ENCODE measurements at places on chromosomes 4 and X.

DNA sequence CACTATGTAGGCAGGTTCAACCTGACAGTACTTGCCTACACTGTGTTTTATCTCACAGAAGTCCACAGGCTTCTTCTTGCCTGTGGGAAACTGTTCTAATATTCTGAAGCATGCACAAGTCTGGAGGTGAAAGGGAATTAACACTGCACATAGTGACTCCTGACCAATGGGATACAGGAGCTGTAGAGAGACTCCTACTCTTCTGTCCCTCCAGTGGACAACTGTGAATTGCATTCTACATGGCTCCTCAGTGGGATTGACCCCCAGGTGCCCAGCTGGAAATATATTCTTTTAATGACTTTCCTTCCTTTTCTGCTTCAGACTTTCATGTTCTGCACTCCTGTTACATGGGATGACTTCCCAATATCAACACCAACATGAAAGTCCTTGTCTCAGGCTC, 8.2 kb upstream of the YIPF6 start:
- no peak for DNase-seq
- H3K4me1 ChIP-seq: no peaks in the 10 kb centered on the region
- peaks cover 4% of the 10 kb centered on the region for H3K27me3 ChIP-seq
- no peak overlapping the region for H3K27ac ChIP-seq
- H3K4me3 ChIP-seq: no peak overlapping the region
- no peaks in the 10 kb centered on the region for H3K36me3 ChIP-seq

GRCh38 chr4:8133897-8134563, 24.6 kb downstream of the ABLIM2 start:
- H3K4me3 ChIP-seq: no peak overlapping the region
- H3K4me1 ChIP-seq: peaks cover 20% of the 10 kb centered on the region
- peaks cover 9% of the 10 kb centered on the region for H3K36me3 ChIP-seq
- no peak for DNase-seq

GRCh38 chrX:133908223-133908955, 77.0 kb downstream of the GPC3 start:
- H3K27ac ChIP-seq: peak overlapping the region; percentile 34
- H3K4me1 ChIP-seq: peaks cover 58% of the 10 kb centered on the region
- no peak for DNase-seq
- no peak overlapping the region for H3K4me3 ChIP-seq
- peaks cover 6% of the 10 kb centered on the region for H3K36me3 ChIP-seq
- H3K27me3 ChIP-seq: peaks cover 3% of the 10 kb centered on the region

GRCh38 chrX:62923093-62923492, 428.0 kb downstream of the SPIN4 start:
- H3K27ac ChIP-seq: no peak overlapping the region
- H3K27me3 ChIP-seq: no peaks in the 10 kb centered on the region
- H3K36me3 ChIP-seq: no peaks in the 10 kb centered on the region

- no peak overlapping the region for H3K27ac ChIP-seq
- H3K36me3 ChIP-seq: no peaks in the 10 kb centered on the region
- no peak for DNase-seq
- no peak overlapping the region for H3K4me3 ChIP-seq
- no peaks in the 10 kb centered on the region for H3K27me3 ChIP-seq
Observed at GRCh38 chrX:74351760-74352159, 47.8 kb downstream of the ZCCHC13 start.

All from nephron progenitor cell (in vitro differentiated cells).